NCI-H1417 (cell line): ENCODE measurements at places on chromosomes 7 and 10.

DNA sequence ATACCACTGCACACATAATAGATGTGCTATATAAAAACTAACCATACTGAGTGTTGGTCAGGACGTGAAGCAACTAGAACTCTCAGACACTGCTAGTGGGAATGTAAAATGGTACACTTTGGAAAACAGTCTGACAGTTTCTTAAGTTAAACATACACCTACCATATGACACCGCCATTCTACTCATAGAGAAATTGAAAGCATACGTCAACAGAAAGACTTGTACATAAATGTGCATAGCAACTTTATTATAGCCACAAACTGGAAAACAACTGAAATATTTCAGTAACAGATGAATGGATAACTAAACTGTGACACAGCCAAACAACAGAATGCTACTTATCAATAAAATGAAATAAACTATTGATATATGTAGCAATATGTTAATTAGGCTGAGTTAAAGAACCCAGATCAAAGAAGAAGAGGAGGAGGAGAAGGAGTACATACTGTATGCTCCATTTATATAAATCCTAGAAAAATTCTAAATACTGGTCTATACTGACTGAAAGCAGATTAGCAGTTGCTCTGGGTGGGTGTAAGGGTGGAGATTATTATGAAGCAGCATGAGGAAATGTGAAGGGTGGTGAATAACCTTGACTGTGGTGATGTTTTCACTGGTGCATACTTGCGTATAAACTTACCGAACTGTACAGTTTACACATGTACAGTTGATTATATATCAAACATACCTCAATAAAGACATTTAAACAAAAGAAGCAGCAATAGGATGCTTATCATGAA lies 48.6 kb downstream of the ARHGAP21 start:
- DNase-seq: no peak

- no peak for DNase-seq
Observed at GRCh38 chr10:839550-840205, 91.8 kb downstream of the LARP4B start.

- DNase-seq: no peak
Observed at GRCh38 chr7:100867776-100868485, 744 bp downstream of the TRIP6 start.

GRCh38 chr10:17076626-17077345 lies 52.8 kb downstream of the CUBN start:
- DNase-seq: no peak

DNA sequence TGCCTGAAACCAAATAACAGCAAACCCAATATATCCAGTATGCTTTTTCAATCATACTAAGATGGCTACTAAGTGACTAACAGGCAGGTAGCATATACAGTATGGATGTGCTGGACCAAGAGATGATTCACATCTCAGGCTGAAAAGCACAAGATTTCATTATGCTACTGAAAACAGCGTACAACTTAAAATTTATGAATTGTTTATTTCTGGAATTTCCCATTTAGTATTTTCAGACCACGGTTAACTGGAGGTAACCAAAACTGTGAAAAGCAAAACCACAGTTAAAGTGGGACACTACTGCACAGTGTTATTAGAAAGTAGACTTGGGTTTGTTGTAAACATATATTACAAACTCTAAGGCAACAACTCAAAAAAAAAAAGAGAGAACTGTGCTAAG lies 91.5 kb downstream of the KMT2C start:
- no peak for DNase-seq
